ENCODE measurements at places on chromosomes 11 and 22. TPM values are rescaled to one million over a fixed set of nuclear protein-coding genes. Genes with fewer than 3 reads are reported as not detected.

The CNTF gene
- 0.16 TPM for polyA plus RNA-seq

The TMEM132A gene
- polyA plus RNA-seq: 48.9 TPM

The SLC17A6 gene
- not detected for polyA plus RNA-seq

The MFRP gene
- not detected for polyA plus RNA-seq

The HEPN1 gene
- polyA plus RNA-seq: not detected

The MS4A18 gene
- not detected for polyA plus RNA-seq

The CASP4 gene
- polyA plus RNA-seq: 68.2 TPM

The CKAP5 gene
- 99.7 TPM for polyA plus RNA-seq

The LUZP2 gene
- polyA plus RNA-seq: 13.4 TPM

The RIN1 gene
- 10.9 TPM for polyA plus RNA-seq

The DEUP1 gene
- polyA plus RNA-seq: 0.64 TPM

Measured in adrenal gland (tissue), 19 donors.